ENCODE measurements at places on chromosomes 13 and 19.

GRCh38 chr13:91304741-91305140, 42.7 kb upstream of the MIR17HG start:
- no peak for DNase-seq

DNA sequence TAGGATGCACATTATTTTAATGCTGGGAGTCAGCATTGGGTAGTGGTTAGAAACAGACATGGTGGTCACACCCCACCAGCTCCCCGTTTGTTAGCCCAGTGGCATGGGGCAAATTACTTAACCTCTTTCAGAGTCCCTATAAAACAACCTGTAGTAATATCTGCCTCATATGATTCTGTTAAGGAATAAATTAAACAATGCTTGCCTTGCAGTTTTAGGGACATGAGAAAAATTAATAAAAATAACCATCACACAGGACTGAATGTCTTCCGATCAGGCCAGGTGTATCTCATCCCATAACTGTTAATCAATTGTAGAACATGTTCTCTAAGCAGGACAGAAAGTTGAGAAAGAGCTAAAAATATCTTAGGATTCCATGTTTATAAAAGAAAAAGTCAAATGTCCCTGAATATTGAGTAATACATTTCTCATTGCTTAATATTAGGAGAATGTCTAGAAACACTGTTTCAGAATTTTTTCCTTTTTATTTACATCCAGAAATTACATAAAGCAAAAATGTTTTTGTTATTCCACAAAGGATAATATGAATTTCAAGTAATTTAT, 196.5 kb downstream of the GPC6 start:
- DNase-seq = no peak

GRCh38 chr13:45101327-45102018, 18.8 kb upstream of the GTF2F2 start:
- DNase-seq = no peak

GRCh38 chr13:108315273-108315672, 45.8 kb downstream of the TNFSF13B start:
- no peak for DNase-seq

- DNase-seq = no peak
These were observed 598.6 kb upstream of the PCDH20 start for GRCh38 chr13:62014299-62014698.

DNA sequence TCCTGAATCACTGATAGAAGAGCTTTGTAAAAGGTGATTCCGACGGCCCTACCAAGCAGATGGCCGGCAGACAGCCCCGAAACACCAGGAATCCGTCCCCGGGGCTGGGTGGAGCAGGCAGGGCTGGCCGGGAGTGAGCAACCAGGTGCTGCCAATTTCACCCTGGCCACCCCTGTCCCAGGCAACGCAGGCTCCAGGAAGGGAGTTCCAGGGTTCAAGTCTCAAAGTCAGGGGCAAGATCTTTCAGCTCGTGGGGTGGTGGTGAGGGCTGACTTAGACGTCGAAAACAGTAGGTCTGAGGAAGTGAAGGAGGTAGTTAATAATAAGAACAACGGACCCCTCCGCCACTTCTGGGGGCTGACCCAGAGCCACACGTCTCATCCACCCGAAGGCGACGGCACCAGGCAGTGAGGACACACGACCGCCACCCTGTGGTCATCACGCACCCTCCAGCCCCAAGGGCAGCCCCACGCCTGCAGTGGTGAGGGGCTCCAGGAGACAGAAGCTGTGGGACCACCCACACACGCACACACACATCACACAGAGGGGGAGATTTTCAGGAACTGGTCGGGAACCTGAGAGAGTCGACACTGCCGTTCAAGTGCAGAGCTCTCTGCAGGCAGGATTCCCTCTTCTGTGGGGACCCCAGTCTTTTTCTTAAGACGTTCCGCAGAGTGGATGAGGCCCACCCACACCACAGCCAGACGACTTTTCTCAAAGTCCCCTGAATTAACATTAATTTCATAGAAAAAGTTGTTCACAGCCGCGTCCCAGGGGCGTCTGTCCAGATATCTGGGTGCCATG, 67.2 kb downstream of the SPACA7 start:
- DNase-seq = peak; percentile 66

- DNase-seq = no peak
These were observed 27.4 kb downstream of the CEBPA start for GRCh38 chr19:33274663-33275558.

DNA sequence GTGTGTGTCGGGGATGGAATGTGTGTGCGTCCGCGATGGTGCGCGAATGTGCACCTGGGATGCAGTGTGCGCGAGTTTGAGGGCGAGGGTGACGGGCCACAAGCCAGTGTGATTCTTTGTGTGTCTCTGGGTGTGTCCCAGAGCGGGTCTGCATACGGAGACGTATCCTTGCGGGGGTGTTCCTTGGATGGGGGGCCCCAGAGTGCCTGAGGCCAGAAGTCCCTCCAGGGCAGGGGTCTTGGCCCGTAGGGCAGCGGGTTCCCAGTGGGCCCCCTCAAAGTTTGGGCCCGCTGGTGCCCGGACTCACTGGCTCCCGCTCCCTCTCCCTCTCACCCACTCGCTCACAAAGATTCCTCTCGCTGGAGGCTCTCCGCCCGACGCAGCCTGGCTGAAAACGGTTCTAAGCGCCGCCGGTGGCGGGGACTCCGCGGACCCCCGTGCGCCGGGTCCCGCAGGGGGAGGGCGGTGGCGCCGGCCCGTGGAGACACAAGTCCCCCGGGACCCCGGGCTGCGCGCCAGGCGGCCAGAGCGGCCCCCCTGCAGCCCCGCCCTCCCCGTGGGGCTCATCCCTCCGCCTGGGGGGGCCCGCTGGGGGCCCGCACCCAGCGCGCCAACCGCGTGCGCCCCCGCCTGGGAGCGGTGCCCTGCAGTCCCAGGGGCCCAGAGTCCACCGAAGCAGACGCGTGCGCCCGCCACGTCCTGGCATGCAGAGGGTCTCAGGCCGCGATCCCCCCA, 886 bp downstream of the CRLF1 start:
- no peak for DNase-seq

- DNase-seq = no peak
These were observed 4.1 kb upstream of the TRAPPC2B start for GRCh38 chr19:57359300-57359699.

DNA sequence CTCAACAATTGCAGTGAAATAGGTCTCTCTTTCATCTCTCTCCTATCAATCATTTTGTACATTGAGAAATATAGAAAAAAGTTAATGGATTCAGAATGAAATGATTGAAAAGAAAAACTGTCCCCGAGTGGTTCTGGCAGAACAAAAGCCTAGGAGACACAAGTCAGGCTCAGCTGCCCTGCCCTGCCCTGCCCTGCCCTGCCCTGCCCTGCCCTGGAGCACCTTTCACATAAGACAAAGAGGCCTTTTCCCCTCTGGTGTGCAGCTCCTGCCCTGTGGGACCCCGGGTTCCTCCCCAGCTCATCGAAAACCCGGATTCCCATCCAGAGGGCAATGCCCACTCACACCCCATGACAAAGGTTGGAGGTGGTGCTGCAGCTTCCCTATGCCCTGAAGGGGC, 94.7 kb downstream of the TEX26 start:
- no peak for DNase-seq

GRCh38 chr19:36149673-36150406, 2.4 kb downstream of the COX7A1 start:
- DNase-seq = no peak

- DNase-seq = peak; percentile 68
These were observed at the start of gene KLC3 for GRCh38 chr19:45340232-45340898. KLC3 (plus strand) TSS chr19:45340750; CDS start chr19:45345542, 4,792 bp downstream.

DNA sequence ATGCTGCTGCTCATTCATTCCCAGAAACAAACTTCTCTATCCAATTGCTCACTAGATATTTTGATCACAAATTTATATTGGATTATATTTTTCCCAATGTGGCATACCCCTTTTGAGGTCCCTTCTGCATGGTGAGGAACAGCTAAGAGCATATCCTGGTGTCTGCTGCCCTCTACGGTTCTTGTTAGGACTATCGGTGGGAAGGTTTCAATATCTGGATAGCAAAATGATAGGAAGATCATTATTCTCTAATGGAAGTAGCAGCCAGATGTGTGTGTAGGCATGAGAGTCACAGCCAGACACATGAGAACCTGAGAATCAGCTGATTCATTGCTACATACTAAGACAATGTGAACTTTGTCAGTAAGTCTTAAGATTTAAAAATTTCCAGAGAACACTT, 1422.4 kb upstream of the MIR17HG start:
- DNase-seq = no peak

DNA sequence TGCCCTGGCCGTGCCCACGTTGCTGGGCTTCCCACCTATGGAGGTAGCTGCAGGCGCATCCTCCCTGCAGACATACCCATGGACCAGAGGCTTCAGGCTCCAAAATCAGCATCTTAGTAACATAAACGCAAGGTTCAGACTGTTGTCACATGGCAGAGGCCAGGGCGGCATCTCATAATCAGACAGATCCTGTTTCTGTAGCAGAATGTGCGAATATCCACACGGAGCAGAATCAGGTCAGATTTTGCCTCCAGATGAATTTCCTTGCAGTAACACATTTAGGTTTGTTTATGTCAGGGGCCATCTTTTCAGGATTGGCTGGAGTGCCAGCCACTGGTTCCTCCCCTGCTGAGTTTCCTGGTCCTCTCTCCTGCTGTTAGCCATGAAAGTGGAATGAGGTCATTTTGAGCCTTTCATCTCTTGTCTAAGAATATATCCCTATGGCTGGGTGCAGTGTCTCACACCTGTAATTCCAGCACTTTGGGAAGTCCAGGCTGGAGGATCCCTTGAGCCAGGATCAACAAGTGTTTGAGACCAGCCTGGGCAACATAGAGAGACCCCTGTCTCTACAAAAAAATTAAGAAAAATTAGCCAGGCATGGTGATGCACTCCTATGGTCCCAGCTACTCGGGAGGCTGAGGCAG, 20.5 kb downstream of the SMARCA4 start:
- DNase-seq = no peak

Measured in H9 (cell line).